CD8-positive, alpha-beta memory T cell (primary cell): ENCODE measurements at places on chromosomes 4 and X. TPM values are rescaled to one million over a fixed set of nuclear protein-coding genes. Genes with fewer than 3 reads are reported as not detected.

The CSN2 gene
- not detected for polyA plus RNA-seq

DNA sequence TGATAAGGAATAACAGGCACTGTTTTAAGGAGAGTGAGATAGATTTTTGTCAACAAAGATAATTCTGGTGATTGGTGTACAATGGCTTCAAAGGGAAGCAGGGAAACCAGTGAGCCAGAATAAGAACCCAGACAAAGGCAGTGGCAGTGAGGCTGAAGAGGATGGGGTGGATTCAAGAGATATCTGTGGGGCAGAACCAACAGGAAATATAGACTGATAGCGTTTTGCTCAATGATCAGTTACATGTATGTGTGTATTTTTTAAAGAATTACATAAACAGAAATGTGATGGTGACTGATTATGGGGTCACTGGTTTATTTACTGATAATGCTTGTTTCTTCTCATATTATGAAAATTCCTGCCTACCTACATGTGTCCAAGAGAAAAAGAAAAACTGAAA, 66.4 kb downstream of the AMMECR1 start:
- H3K27me3 ChIP-seq = no peaks in the 10 kb centered on the region
- H3K27ac ChIP-seq = no peak overlapping the region
- H3K4me3 ChIP-seq = no peak overlapping the region
- no peak for DNase-seq
- peaks cover 6% of the 10 kb centered on the region for H3K4me1 ChIP-seq
- H3K36me3 ChIP-seq = no peaks in the 10 kb centered on the region

DNA sequence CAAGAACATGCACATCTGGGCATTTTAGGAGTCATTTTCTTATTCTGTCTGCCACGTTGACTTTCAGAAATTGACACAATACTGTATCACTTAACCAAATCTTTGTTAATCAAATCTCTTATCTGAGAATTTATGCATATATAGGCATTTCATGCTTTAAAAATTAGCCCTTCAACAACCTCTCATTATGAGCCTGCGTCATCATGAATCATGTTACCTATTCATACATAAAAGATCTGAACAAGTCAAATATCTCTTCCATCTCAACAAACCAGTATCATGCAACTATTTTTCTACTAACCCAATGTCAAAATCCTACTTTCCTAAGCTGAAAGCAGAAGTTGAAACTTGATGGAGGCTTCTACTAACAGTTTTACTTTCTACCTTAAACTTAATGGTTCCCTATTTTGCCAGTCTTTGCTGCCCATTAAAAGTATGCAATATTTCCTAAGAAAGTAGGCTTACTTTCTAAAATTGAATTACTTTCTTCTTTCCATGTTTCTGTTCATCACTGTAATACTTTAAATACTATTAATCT, 1.8 kb downstream of the ADAM29 start:
- no peaks in the 10 kb centered on the region for H3K27me3 ChIP-seq
- H3K4me3 ChIP-seq = no peak overlapping the region
- DNase-seq = no peak
- H3K36me3 ChIP-seq = no peaks in the 10 kb centered on the region
- no peak overlapping the region for H3K27ac ChIP-seq

- H3K4me1 ChIP-seq = no peaks in the 10 kb centered on the region
- H3K4me3 ChIP-seq = no peak overlapping the region
- no peak for DNase-seq
- no peaks in the 10 kb centered on the region for H3K27me3 ChIP-seq
- H3K27ac ChIP-seq = no peak overlapping the region
- H3K36me3 ChIP-seq = no peaks in the 10 kb centered on the region
Measured at GRCh38 chrX:10906866-10907265, 204.3 kb upstream of the HCCS start.

- no peaks in the 10 kb centered on the region for H3K4me1 ChIP-seq
- no peak overlapping the region for H3K27ac ChIP-seq
- H3K36me3 ChIP-seq = no peaks in the 10 kb centered on the region
- no peak overlapping the region for H3K4me3 ChIP-seq
- DNase-seq = no peak
Measured at GRCh38 chr4:71230271-71231128, 108.3 kb upstream of the SLC4A4 start.

DNA sequence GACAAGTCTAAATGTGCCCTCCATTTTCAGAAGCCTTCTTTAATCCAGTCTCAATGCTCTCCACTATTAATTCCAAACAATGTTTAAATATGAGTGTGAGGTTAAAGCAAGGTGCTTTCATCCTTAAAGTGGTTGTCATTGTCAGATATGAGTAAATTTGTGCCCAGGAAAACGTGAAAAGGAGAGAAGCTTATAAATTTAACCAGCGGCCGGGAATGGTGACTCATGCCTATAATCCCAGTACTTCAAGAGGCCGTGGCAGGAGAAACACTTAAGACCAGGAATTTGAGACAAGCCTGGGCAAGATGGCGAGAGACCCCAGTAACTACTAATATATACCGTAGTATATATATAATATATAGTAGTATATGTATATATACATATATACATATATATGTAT, 270.0 kb downstream of the ARHGAP24 start:
- H3K27ac ChIP-seq = no peak overlapping the region
- no peaks in the 10 kb centered on the region for H3K36me3 ChIP-seq
- DNase-seq = no peak
- no peaks in the 10 kb centered on the region for H3K27me3 ChIP-seq
- no peaks in the 10 kb centered on the region for H3K4me1 ChIP-seq

GRCh38 chrX:104929324-104929723, 291.2 kb downstream of the TEX13A start:
- H3K4me3 ChIP-seq = no peak overlapping the region
- DNase-seq = no peak

The REELD1 gene
- not detected for polyA plus RNA-seq
